ENCODE measurements at places on chromosomes 3 and 15. TPM values are rescaled to one million over a fixed set of nuclear protein-coding genes. Genes with fewer than 3 reads are reported as not detected.

Gene APOD
- total RNA-seq = 313 TPM

Gene ZIC4
- not detected for total RNA-seq

- DNase-seq = no peak
Observed at GRCh38 chr3:38376098-38376816, 29.7 kb downstream of the XYLB start.

- no peak for DNase-seq
Observed at GRCh38 chr3:33578325-33579177, 138.3 kb upstream of the UBP1 start.

Gene LRTM1
- not detected for total RNA-seq

- DNase-seq = no peak
Observed at GRCh38 chr3:65617787-65618186, 420.9 kb downstream of the MAGI1 start.

- DNase-seq = no peak
Observed at GRCh38 chr3:3693593-3693992, 105.6 kb upstream of the LRRN1 start.

Gene COL6A5
- total RNA-seq = not detected

DNA sequence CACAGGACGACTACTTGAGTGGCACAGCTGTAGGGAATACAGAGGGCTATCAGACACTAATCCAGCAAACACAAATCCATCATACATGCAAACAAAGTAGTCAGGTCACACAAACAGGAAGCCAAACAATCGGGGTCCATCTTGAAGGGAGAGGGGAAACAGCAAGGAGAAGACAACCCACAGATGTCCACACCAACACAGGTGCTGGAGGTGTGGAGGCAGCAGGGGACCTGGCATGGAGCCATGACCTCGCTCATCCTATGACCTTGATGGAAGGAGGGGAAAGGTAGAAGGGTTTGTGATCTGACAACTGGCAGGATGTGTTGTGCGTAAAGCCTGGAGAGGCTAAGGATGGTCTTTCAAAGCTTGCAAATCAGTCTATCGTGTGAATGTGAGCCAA lies 39.9 kb upstream of the SKOR1 start:
- DNase-seq = no peak

Data from thyroid gland (tissue), 4 donors.